ENCODE measurements at places on chromosomes 1 and 21.

GRCh38 chr1:65255656-65256050 is 53.7 kb upstream of the DNAJC6 start:
- no peak for DNase-seq

- no peak for DNase-seq
Observed at GRCh38 chr1:1129381-1129821, 13.5 kb upstream of the C1orf159 start.

DNA sequence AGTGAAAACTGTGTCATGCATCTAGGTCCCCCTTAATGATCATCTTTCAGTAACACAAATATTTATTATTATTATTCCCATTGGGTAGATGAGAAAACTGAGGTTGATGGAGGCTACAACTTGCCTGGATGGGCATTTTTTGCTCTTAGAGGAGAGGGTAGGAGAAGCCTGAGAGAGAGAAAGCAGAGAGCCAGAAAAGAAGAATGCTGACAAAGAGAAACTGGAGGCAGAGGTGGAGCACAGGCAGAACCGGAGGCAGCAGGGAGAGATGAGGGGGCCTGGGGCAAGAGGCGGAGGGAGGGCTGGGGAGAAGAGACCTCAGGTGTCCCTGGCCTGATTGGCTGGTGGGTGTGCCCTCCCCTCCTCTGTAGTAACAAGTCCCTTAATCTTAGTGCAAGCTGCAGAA is 4.1 kb downstream of the BLACAT1 start:
- no peak for DNase-seq

DNA sequence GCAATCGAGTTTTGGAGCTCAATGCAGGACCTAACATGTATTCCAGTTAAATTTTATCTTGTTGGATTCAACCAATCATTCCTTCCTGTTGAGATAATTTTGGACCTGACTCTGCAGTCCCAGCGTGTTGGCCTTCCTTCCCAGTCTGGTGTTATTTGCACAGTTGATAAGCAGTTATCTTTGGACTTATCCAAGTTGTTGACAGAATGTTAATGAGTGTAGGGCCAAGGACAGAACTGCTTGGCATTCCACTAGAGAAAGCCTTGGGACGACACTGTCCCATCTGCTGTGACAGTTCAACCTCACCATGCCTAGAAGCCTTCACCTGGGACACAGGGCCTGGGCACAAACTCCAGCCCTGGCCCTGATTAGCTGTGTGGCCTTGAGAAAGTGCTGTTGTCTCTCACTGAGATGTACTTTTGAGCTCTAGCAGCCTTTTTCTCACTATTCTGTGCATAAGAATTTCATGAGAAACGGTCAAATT is 104.1 kb upstream of the SLC25A33 start:
- no peak for DNase-seq

DNA sequence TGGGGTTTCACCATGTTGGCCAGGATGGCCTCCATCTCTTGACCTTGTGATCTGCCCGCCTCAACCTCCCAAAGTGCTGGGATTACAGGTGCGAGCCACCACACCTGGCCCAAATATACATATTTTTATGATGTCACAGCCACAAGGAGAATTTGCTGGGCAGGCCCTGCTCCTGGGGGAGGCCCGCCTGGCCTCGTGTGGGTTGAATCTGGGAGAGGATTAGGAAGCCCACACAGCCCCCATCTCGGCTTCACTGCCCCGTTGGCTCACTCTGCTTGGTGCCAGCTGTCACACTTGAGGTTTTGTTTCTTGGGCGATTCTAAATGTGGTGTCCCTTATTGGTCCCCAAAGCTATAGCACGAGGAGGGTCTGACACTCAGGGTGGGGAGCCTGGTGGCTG is 335.7 kb upstream of the AJAP1 start:
- no peak for DNase-seq

- no peak for DNase-seq
Observed at GRCh38 chr1:22276396-22276748, 133.5 kb upstream of the WNT4 start.

GRCh38 chr1:59195151-59195550 is 101.7 kb upstream of the FGGY start:
- no peak for DNase-seq

Data from activated T-cell treated with anti-CD3 and anti-CD28 coated beads, Interleukin-2, amount 50 U/mL, for 48 hours (primary cell).